Suprapubic skin (tissue), 4 donors: ENCODE measurements at places on chromosomes 2 and 18.

DNA sequence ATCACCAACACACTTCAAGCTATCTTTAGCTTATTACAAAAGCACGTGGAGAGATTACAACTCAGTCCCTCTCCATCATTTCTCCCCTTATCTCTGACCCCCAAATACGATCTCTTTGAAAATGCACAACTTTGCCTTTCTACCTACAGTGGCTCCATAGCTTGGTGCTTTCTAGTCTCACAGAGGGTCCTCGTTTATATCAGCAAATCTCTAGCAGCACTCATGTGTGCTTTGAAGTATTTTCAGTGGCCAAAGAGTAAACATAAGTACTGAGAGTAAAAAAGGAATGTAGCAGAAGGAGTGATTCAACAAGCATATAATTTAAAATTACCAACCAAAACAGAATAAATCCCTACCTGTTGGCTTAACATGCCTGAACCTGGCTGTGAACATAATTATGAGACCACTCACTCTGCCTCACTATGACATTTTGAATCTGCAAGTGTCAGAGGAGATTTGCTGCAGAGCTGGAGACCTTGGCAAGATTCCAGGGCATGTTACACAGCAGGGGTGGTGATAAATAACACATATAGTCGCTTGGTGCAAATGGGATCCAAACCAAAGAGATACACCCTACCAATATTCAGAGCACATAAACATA is 54.6 kb downstream of the LAMA3 start:
- DNase-seq: no peak

- peak; percentile 80 for DNase-seq
These were observed 573 bp downstream of the KDSR start for GRCh38 chr18:63366213-63367052.

GRCh38 chr2:100291152-100291970 is 30.9 kb downstream of the LONRF2 start:
- DNase-seq: no peak

GRCh38 chr2:144937910-144938709 is 418.2 kb upstream of the ZEB2 start:
- no peak for DNase-seq

DNA sequence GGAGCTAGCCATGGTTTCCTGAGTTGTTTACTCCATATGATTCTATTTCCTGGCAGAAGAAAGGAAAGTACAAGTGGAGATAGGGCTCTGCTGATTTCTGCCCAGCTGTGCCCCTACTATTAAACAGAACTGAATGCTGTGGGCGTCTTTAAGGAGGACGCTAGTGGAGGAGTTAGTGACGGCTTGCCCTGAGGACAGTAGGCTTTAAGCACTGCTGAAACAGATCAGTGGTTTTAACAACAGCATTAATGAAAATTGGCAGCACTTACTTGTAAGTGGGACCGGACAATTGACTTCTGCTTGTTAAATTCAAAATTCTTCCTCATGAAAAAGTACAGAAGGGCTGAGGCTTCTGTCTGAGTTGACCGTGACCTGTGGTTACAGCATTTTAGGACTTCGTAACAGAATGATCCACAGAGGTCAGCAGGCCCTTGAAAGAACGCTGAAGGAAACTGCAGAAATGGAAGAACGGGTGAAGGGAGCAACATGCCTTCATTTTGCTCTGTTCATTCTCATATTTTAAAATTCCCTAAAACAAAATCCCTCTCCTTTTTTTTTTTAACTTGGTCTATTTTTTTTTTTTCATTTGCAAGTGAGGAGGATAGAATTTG is 80.6 kb upstream of the CCDC195 start:
- no peak for DNase-seq

- no peak for DNase-seq
These were observed 140.9 kb upstream of the MYCN start for GRCh38 chr2:15799432-15799827.

DNA sequence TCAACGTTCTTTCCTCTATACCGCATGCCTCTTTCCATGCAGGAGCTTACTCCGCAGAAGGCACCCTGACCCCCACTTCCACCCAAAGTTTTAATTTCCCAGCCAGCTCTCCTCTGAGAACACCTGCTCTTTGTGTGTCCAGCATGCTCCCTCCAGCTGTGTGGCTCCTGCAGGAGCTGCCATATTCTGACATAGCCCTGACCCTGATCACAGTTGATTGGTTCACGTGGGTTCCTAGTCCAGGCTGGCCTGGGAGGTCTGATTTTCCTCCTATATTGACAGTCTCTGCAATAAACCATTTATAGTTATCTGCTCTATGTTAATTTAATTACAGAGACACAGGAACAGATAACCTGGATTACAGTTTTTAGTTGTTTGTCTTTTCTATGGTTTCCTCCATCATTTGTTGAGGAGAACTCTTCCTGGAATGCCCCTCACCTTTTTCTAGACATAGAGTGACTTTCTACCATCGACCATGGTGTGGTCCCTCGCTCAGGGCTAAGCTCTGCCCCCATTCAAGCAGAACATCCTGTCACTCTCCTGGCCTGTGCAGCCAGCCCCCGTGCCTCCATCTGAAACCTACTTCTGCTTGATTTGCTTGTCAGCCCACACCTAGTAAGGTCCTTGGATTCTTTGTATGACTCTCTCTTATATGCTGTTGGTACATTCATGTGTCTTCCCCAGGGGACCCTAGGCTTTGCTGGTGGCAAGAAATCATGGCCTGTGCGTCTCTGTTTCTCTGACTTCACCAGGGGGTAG is 231.5 kb downstream of the LPIN1 start:
- no peak for DNase-seq

GRCh38 chr18:48027401-48027963 is 97.0 kb upstream of the SMAD2 start:
- DNase-seq: peak; percentile 82

DNA sequence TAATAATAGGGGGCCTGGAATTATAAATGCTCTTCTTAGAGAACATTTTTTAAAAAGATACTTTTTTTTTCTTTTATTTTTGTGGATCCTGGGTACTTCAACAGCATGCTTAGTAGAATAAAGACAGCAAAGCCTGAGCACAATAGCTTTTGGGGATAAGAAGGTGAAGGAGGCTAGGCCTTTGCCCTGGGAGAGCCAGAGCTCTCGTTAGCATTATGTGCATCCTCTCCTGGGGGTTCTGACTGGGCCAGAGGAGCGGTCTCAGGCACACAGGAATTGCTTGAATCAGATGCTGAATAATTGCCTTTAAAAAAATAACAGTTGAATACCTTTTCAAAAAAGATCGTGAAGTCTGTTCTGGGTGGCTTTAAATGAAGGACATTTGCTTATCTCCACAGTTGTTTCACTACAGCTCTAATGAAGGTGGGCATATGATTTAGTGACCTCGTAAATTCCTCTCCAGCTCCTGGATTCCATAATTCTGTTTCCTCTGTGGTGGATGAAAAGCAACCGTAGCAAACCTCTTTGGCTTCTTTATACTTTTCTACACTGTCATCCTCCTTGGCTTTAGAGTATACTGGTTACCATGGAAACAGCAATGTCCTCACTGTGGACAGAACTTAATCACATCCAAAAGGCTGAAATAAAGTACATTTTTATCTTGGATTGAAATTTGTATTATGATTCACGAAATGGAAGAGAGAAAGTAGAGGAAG is 133.8 kb downstream of the MAIP1 start:
- DNase-seq: no peak

- peak; percentile 75 for DNase-seq
These were observed 26.0 kb downstream of the CROCC2 start for GRCh38 chr2:240932001-240932723.

DNA sequence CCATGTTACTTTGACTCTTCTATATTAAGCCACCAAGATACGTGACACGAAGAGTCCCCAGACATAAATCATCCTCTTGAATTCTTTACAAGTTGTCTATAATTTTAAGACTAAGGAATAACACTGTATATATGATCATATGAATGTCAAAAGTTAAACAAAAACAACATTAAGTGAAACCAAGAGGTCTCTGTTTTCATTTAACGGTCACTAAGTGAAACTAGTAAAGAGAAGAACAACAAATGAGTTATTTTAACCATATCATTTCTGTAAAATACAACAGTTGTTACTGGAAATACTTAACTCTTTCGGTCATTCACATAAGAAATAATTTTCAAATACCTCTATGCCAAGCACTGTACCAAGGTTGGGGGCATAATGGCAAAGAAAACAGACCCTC is 45.7 kb upstream of the STK17B start:
- DNase-seq: no peak

GRCh38 chr2:239543702-239544101 is 142.9 kb upstream of the HDAC4 start:
- no peak for DNase-seq

GRCh38 chr2:60484133-60484645 is 69.3 kb downstream of the BCL11A start:
- DNase-seq: no peak

- DNase-seq: no peak
These were observed 20.7 kb downstream of the SIX3 start for GRCh38 chr2:44962176-44962695.

DNA sequence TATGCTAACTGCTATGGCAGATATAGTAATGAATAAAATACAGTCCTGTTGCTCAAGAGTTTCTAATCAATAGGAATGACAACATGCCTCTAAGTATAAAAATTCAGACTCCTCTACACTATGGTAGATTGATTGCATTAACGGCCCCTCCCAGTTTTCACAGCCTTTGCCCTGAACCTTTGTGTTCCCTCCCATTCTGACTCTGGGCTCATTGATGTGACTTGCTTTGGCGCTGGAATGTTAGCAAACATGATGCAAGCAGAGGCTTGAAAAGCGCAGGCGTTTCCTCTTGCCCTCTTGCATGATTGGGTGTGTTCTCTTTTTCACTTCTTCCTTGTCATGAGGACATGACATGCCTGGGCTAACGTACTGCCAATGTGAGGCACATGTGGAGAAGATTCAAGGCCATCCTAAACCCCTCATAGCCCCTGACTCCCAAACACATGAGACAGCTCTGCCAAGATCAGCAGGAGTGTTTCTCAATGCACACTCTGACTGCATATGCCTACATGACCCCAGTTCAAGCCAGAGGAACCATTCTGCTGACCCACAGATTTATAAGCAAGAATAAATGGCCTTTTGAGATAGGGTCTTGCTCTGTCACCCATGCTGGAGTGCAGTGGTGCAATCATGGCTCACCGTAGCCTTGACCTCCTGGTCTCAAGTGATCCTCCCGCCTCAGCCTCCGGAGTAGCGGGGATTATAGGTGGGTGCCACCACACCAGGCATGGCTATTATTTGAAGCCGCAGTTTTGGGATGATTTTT is 49.7 kb upstream of the CD28 start:
- peak; percentile 89 for DNase-seq
